ENCODE measurements at places on chromosomes 6 and 20.

GRCh38 chr20:63551068-63551467 lies 2.9 kb upstream of the FNDC11 start:
- no peak for DNase-seq

DNA sequence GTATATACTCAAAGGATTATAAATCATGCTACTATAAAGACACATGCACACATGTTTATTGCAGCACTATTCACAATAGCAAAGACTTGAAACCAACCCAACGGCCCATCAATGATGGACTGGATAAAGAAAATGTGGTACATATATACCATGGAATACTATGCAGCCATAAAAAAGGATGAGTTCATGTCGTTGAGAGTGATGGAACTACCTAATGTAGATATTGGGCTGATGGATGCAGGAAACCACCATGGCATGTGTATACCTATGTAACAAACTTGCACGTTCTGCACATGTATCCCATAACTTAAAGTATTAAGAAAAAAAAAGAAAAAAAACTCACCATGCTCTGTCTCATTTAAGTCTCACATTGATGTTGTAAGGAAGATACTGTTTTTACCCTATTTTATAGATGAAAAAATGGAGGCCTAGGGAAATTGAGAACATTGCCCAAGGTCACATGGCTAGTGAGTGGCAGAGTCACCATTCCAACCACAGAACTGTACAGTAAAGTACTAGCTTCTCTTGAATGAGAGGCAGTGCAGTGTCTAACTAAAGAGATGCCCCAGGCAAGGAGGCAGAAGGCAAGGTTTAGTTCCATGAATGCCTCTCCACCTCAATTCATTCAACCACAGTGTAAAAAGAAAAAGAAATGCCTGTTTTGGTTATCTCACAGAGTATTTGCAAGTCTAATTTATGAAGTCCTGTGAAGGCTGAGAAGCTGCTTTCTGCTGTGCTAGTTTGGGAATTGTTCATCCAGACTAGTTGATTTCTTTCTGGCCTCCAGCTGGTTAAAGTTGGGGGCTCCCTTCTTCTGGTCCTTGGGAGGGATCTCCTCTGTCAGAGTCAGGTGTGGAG lies 68.2 kb downstream of the FIG4 start:
- DNase-seq, result no peak

DNA sequence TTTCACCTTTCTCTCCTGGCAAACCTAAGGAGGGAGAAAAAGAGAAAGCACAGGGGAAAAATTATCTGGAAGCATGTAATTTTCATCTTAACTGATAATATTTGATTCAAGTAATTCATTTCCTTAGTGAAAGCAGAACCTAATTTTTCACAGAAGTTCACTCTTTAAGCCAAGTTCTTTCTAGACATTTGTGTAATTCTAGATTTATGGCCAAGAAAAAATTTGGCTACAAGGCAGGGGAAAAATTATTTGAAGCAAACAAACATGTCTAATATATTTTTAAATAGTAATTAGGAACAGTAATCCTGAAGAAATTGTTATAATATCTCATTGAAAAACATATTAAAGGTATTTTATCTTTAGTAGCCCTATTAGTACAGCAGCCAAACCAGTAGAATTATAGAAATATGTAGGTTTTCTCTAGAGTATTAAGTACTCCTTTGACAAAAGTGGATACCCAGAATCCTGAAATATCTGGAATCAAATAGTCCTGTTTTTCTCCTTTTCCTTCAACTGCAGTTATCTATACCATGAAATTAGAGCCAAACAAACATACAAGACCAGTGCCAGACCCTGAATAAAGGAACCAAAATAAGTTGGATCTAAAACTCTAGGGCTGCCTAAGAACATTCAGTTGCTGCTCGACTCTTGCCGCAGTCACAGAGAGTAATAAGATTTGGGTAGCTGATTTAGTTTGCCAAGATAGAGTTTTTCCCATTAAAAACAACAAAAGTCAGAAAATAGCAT lies 116.5 kb downstream of the COL12A1 start:
- no peak for DNase-seq

- no peak for DNase-seq
Observed at GRCh38 chr6:24856901-24857670, 58.4 kb upstream of the ARMH2 start.

GRCh38 chr20:62549029-62549428 lies 73.2 kb upstream of the GATA5 start:
- DNase-seq, result no peak

DNA sequence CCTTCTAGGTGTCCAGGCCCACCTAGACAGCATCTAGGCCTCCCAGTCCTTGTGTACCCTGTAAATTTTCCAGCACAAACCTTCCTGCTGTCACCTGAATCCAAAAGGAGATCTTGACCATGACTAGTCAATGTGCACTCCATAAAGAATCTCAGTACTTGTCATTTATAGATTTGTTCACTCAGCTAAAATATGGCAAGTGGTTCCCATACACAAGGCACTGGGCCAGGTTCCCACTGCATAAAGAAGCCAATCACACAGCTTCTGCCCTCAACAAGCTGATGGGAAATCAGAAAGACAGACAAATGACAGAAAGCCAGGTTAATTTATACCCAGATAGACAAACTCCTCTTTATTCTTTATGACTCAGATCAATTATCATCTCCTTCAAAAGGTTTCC lies 526.8 kb downstream of the CD83 start:
- DNase-seq, result no peak

- DNase-seq, result no peak
Observed at GRCh38 chr20:57244627-57245214, 21.7 kb downstream of the BMP7 start.

- no peak for DNase-seq
Observed at GRCh38 chr6:29680904-29681303, at the start of gene ZFP57. Gene ZFP57, minus strand, starts transcription at chr6:29681152. Its CDS starts 4,149 bp downstream, at chr6:29677003.

DNA sequence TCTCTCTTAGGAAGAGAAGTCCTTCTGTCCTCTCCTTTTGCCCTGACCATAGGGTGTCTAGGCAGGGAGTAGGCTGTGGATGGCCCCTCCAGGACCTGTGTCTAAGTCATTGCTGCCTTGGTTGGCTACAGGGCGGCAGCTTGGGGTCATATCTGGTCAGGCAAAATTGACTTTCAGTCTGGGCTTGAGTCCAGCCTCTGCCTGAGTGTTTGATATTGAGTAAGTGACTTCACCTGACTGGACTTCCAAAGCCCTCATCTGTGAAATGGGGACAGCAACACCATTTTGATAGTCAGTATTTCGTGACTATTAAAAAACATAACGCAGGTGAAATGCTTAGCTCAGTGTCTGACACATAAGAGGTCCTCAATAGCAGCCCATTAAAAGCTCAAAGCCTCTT lies 4.6 kb downstream of the TGM3 start:
- DNase-seq, result no peak
